ENCODE measurements at places on chromosomes 2 and 18.

GRCh38 chr2:12073217-12073852, 326.9 kb downstream of the LPIN1 start:
- no peak for DNase-seq

GRCh38 chr2:58971511-58972360, 730.6 kb upstream of the FANCL start:
- DNase-seq, result no peak

DNA sequence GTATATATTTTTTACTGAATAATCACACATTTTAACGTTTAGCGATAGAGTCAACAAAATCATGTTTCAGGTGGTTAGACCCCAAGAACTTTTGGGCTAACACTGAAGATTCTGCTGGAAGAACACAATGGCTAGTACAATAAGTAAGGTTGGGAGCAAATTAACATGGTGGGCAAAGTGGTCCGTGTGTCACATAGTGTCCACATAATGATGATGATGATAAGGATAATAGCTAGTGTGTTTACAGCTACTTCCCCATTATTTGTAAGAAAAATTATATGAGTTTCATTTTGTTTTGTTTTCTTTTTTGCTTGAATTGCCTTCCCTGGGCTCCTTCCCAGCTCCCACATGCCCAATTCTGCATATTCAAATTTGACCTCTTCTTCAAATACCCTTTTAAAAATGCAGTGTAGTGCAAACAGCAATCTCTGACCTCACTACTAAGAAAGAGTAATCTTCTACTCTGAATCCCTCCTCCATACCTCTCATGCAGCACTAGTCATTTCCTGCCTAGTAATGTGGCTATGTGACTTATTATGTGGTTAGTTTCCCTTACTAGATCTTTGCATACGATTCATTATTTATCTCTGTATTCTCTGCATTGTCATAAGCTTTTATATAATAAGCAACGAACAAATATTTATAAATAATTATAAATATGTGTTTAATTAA, 16.9 kb upstream of the VPS54 start:
- no peak for DNase-seq

DNA sequence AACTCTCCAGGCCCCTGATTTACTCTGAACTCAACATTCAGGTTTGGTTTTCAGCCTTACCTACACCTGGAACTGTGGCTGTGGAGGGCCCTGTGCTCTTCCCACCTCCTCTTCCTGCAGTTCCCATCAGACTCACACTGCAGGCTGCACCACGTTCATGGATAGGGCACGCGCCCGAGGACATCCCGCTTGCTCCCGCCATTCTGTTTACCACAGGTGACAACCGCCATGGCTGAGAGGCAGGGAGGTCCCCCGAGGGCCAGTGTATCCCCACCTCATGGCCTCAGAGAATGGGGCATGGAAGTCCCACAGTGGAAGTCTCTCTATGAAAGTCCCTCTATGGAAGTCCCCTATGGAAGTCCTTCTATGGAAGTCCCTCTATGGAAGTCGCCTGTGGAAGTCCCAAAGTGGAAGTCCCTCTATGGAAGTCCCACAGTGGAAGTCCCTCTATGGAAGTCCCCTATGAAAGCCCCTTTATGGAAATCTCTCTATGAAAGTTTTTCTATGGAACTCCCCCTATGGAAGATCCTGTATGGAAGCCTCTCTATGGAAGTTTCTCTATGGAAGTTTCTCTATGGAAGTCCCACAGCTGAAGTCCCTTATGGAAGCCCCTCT, 358.4 kb upstream of the SALL3 start:
- DNase-seq, result no peak

GRCh38 chr18:34870555-34871310, 160.6 kb downstream of the DTNA start:
- DNase-seq, result no peak
